IPS DF 19.7 (cell line): ENCODE measurements at places on chromosomes 2 and 18.

DNA sequence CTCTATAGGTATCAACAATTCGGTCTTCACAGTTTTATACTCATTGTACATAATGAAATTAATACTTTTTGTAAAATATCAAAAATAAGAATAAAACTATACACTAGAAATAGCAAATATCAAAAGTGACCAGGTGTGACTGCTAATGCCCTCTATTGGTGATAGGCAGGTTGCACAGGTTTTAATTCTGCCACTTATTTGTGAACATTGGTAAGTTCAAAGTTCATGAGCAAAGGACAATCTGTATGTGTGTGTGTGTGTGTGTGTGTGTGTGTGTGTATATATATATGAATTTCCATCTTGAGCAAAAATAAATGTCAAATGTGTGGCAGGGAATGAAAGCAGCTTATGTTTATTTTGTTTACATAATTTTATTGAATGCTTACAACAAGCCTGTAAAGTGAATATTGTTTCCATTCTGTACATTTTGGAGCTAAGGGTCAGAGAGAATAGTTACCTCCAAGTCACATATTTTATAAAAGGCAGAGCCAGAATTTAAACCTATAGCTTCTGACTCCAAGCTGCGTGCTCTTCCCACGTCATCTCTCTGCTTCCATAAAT, 537.4 kb downstream of the CPS1 start:
- no peak for DNase-seq

GRCh38 chr2:140526575-140526974, 1604.2 kb downstream of the LRP1B start:
- DNase-seq: no peak

DNA sequence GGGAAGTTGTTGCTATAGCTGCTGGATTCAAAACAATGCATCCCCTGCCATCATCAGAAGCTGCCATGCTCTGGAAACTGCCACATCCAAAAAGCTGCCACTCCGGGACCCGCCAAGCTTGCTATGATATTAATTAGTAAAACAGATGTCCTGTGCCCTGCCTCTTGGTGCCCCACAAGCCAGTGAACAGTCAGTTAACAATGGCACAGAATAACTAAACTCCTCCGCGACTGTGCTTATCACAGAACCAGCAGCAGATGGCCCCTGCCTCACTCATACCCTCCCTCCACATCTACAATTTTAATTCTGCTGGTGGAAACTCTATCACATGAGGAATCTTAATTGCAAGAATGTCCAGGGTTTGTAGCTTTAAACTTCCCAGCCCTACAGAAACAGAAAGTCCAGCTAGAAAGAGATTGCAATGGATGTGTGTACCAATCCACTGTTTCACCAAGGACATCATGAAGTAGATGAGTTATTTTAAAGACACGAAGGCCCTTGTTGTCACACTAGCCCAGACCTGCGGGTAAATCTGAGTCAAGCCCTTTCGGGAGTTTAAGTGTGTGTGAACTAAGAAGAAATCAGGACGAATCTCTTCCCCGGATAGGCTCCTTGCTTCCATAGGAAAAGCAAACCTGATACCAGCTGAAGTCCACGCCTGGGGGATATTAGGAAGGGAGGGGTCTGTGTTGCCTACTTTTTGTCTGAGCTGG, 7.4 kb upstream of the ACYP2 start:
- no peak for DNase-seq

GRCh38 chr2:159774370-159774990, 23.5 kb downstream of the CD302 start:
- no peak for DNase-seq

GRCh38 chr2:126653761-126654160, 2.2 kb upstream of the GYPC start:
- no peak for DNase-seq

GRCh38 chr2:26330604-26331003, 15.3 kb upstream of the SELENOI start:
- no peak for DNase-seq

GRCh38 chr2:161101406-161101805, 58.8 kb upstream of the TANK start:
- DNase-seq: no peak

DNA sequence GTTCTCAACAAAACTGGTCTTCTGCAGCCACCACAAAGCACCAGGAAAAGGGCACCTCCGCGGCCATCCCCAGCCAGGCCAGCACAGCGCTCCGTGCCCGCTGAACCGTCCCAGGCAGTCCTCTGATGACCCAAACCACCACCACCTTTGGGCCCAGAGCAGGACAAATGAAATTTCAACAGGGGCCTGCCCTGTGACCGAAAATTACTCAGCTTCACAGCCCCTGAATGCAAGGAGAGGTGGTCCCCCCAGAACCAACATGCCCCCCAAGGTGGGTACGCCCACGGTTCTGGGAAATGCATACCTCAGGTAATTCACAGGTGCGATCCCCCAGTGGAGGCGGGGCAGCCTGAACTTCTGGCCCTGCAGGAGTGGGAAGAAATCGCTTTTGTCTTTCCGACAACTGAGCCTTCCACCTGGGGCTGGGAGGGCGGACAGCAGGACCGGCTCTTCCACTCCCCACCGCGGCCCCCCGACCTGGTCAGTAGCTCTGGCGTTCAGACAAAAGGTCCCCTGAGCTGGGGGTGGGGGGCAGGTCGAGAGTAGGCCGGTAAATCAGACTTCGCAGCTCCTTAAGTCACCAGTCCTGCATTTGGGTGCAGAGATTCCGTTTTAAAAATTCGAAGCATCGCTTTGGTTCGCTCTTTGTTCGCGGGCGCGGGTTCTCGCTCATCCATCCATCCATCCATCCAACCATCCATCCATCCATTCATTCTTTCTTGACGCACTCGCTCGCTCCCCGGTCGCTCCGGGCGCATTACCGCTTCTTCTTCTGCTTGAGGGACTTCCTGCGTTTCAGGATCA, 1.4 kb downstream of the ARL4C start:
- no peak for DNase-seq
